Stimulated activated CD4-positive, alpha-beta T cell treated with anti-CD3 and anti-CD28 coated beads, Interleukin-4, amount 100 ng/mL, for 48 hours (primary cell): ENCODE measurements at places on chromosomes 12 and 14.

DNA sequence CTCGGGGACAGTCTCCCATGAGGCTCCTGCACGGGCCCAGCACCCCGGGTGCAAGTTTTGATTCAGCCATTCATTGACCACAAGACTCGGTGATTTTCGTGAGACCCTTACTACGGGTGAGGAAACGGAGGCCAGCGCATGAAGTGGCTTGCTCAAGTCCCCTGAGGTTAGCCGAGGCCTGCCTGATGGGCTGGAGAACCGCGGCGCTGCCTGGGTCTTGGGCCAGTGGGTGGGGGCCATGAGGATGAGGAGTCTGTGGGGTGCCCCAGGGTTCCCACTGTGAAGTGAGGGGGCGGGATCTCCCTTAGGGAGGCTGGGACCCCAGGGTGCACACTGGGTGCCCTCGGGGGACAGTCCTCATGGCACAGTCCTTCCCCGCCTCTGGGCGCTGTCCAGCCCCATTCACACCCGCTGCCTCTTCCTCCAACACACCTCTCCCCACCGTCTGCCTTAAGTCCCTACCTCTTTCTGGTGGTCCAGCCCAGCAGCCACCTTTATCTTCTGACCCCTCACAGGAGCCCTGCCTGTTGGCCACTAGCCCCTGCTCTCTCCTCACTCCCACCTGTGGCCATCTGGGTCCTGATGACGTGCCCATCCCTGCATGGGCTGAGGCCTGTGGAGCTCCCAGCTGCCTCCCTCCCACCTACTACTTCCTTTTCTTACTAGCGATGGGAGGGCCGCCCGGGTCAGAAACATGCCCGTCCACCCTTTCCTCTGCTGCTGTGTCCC lies 16.3 kb downstream of the BEGAIN start:
- DNase-seq, result no peak

DNA sequence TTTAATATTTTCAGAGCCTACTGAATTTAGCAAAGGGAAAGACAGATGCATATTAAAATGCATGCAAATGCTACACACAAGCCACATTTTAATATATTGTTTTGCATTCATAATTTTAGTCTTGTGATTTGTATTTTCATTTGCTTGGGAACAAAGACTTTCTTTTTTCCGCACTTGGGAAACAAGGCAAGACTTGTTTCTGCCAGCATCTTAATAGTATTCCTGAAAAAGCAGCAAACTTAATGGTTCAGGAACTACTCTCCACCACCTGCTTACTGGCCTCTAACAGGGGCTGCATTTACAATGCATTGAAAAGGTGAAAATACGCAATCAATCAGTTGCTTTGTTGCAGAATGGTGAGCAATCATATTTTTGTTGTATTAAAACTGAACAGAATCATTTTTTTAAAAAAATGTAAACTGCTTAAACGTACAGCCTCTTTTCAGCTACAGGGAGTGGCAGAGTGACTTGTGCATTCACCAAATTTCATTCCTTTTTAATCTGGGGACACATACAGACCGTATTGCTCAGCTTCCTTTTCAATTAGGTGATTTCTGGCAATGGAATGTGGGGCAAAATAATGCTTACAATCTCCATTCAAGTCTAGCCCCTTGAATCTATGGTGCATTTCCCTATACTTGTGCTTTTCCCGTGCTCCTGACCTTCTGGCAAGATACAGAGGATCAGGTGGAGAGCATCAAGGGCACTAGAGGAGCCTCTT lies 144.1 kb upstream of the BTG1 start:
- no peak for DNase-seq

- no peak for DNase-seq
Measured at GRCh38 chr12:31220633-31221550, 105.1 kb downstream of the SINHCAF start.

- no peak for DNase-seq
Measured at GRCh38 chr14:96915478-96915877, 118.3 kb downstream of the VRK1 start.

- no peak for DNase-seq
Measured at GRCh38 chr12:2120982-2121758, 68.4 kb downstream of the CACNA1C start.

- no peak for DNase-seq
Measured at GRCh38 chr14:105422695-105423487, 3.3 kb downstream of the MTA1 start.

DNA sequence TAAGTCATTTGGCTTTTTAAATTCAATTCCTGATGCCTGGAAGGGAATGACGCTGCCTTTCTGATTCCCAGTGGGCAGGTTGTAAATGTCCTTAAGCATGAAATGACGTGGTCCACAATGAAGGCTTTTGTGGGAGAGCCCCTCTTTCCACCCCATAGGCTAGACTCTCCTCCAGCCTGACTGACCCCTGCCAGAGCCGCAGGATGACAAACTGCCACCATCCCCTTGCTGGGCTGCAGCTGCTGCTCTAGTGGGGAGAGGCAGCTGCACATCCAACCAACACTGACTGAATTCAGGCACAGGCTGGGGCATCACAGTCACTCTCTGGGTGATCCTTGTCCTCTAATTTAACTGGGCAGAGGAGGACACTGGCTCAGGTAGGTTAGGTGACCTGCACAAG lies 6.3 kb downstream of the TSPAN11 start:
- no peak for DNase-seq

DNA sequence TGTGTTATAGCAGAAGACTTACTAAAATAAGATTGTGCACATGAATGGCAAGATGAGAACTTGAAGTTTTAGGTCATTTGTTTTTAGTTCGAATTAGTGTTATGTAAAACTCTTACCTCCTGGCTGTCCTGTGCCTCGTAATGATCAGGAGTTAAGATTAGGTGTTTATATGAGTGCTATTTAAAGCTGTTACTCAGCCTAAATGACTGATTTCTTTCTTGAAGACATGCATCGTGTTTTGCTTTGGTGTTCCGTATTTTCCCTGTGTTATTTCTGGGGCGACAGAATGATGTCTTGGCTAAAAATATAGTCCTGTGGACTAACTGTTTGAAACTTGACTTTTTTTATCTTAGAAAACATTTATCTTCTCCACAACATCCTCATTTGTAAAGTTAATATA lies 22.1 kb downstream of the SCYL2 start:
- DNase-seq, result no peak

- DNase-seq, result peak; percentile 57
Measured at GRCh38 chr12:56634837-56635791, 5.0 kb upstream of the BAZ2A start.

DNA sequence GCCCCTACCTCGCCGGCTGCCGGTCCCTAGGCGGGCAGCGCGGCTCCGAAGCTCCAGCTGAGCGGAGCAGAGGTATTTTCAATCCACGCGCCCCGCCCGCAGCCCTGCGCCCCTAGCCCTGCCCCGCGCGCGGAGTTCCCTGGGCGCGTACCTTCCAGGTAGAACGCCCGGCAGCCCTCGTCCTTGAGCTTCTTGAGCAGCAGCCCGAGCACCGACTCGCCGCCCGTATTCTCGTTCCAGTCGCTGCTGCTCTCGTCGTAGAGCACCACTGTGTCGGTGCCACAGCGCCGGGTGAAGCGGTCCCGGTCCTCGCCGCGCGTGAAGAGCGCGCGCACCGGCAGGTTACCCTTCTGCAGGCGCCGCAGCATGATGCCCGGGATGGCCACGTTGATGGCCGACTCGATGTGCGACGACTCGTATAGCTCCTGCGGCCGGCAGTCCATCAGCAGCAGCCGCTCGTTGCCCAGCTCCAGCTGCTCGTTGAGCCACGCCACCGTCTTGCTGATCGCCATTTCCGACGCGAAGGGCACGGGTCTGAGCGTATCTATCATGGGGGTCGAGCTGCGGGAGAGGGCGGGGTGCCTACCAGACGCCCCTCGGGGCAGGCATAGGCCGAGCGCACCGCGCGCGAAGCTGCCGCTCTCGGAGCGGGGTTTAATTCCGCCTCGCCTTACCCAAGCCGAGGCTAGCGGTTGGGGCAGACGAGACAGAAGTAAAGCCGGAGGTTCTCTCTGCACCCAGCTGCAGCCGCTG lies 636 bp downstream of the DUSP6 start:
- no peak for DNase-seq

GRCh38 chr12:50984586-50985298 lies 32.4 kb downstream of the HIGD1C start:
- DNase-seq, result no peak

- peak; percentile 4 for DNase-seq
Measured at GRCh38 chr12:79373896-79374499, 316.8 kb downstream of the PAWR start.

- no peak for DNase-seq
Measured at GRCh38 chr14:53509276-53510244, 356.4 kb upstream of the DDHD1 start.

DNA sequence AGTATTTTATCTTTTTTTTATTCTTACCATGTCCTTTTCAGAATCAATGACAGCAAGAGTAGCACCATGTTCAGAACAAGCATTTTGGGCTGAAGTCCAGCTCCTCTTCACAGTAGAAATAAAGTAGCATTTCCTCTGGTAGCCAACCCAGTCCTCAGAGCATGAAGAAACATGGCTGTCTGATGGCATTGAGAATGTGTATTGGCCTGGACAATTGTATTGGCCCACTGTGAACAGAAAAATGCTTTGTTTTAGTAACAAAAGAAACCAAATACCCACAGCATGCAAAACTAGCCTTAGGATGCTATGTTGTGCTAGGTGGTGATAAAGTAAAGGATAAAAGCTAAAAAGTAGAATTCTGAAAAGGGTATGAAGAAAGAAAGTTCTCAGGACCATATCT lies 5.7 kb downstream of the CD69 start:
- DNase-seq, result no peak

- DNase-seq, result no peak
Measured at GRCh38 chr14:34364201-34364600, 97.8 kb downstream of the SPTSSA start.

- no peak for DNase-seq
Measured at GRCh38 chr12:101077791-101078528, 132.1 kb downstream of the SLC5A8 start.

GRCh38 chr12:109759595-109759994 lies 46.0 kb downstream of the FAM222A start:
- DNase-seq, result no peak

DNA sequence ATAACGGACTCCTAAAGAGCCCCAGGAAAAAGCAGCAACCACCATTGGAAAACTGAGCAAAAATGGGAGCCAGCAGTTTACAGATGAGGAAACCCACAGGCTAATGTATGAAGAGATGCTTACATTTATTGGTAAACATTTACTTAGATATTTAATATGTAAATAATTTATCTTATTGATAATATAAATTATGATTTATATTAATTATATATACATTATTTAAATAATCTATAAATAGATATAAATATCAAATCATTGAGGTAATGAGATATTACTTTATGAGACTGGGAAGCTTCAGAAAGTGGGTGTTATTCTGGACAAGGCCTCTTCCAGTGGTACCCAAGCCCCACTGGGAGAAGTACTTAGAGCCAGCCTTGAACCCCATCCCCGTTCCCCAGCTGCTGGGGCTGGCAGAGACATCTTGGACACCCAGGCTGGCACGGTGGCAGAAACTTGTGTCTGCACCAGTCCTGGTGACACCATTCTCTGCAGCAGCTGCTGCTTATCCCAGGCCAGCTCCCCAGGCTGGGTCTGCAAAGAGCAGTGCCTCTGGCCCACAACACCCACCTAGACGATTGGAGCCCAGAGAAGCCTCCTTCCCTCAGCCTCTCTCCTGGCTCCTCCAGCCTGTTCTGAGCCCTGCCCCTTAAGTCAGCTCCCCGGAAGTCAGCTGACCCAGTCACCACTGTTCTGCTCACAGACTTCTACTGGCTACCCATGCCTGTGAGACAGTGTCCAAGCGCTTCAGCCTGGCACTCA lies 25.9 kb downstream of the ISCA2 start:
- DNase-seq, result no peak

DNA sequence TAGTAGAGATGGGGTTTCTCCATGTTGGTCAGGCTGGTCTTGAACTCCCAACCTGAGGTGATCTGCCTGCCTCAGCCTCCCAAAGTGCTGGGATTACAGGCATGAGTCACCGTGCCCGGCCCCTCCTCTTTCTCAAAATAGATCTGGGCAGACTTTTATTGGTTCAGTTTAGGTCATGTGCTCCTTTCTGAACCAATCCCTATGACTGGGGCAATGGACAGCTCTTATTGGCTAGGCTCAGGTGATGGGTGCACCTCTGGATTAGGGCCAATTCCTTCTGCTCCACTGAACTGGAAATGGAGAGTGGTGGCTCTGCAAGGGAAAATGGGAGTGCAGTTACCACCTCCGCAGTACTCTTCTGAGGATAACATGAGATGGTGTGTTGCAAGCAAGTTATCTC lies 6.2 kb upstream of the ATP6V0A2 start:
- no peak for DNase-seq

DNA sequence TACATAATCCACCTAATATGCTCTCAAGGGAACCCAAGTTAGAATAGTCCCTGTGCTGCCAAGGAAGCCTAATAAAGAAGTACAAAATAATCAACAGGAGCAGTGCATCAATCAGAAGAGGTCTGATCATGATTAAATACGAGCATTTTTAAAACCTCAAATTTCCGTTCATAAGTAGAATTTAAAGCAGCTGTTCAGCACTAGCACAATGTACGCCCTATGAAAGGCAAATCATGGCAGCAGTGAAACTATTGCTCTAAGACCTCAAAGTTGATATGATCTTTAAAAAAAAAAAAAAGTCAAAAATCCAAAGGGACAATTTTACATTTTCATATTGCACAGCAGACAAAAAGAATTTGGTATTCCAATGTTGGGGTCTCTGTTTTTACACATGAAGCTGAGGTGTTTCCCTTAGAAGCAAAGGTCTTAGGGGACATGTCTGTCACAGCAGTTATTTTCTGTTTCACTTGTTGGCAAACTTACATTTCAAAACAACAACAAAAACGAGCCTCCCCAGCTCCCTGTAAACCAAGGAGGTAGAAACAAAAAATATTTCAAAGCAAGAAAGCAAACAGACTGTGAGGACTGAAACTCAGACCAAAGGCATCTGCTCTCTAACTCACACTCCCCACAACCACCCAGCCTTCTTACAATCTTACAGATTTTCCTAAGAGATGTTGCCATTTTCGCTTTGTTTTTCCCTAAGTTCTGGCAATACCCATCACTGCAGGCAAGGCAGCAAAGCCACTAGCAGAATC lies 28.2 kb downstream of the SOX5 start:
- DNase-seq, result no peak

GRCh38 chr14:99726538-99727095 lies 42.5 kb downstream of the CYP46A1 start:
- DNase-seq, result no peak

- DNase-seq, result no peak
Measured at GRCh38 chr12:65878540-65878939, 54.3 kb downstream of the HMGA2 start.

- no peak for DNase-seq
Measured at GRCh38 chr12:1965916-1966315, 38.3 kb downstream of the DCP1B start.

DNA sequence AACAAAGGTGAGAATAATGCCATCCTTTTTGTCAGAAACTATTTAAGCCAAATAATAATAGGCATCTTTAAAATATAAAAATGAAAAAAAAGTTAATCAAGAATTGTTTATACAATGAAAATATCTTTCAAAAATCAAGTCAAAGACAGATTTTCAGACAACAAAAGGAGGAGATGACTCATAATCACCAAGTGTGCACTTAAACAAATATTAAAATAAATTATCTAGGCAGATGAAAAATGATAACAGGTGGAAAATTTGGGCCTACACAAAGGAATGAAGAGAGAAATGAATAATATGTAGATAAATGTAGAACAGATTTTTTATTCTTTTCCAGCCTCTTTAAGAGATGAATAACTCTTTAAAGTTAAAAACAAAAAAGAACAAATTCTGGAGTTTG lies 250.0 kb upstream of the PLEKHG7 start:
- DNase-seq, result no peak

GRCh38 chr12:41061192-41061591 lies 126.9 kb upstream of the PDZRN4 start:
- no peak for DNase-seq

GRCh38 chr12:14961466-14962152 lies at the start of gene ARHGDIB:
Gene ARHGDIB, minus strand, starts transcription at chr12:14961601. Its CDS starts 10,889 bp downstream, at chr12:14950712.
- peak; percentile 38 for DNase-seq

- no peak for DNase-seq
Measured at GRCh38 chr12:6376079-6376869, 911 bp upstream of the SCNN1A start.
